GM04503 (cell line): ENCODE measurements at places on chromosomes 5 and 9.

GRCh38 chr5:68282001-68282400 lies 66.4 kb downstream of the PIK3R1 start:
- no peak for DNase-seq

GRCh38 chr9:119365291-119366027 lies 3.8 kb downstream of the BRINP1 start:
- DNase-seq, result no peak

GRCh38 chr5:66864240-66864884 lies 268.2 kb downstream of the MAST4 start:
- DNase-seq, result no peak

- DNase-seq, result no peak
Measured at GRCh38 chr5:55699041-55699688, 13.0 kb downstream of the SLC38A9 start.

- no peak for DNase-seq
Measured at GRCh38 chr5:7629561-7629960, 221.4 kb downstream of the CFAP90 start.

DNA sequence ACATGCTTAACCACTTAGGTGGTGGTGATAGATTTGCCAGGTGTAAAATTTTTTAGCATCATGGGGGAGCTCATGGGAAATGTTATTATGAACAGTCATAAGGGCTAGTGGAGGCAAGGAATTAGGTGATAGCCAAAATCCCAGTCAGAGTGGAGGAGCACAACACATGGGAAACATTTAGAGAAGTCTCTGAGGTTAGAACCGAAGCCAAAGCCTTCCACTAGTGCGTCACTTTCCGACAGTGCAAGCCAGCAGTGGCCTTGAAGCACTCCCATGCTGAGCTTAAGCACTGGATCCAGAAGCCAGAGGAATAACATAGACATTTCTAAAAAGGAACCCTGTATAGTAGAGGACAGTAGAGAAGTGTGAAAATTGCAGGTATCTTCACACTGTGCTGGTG lies 101.5 kb upstream of the SNX2 start:
- peak; percentile 37 for DNase-seq

DNA sequence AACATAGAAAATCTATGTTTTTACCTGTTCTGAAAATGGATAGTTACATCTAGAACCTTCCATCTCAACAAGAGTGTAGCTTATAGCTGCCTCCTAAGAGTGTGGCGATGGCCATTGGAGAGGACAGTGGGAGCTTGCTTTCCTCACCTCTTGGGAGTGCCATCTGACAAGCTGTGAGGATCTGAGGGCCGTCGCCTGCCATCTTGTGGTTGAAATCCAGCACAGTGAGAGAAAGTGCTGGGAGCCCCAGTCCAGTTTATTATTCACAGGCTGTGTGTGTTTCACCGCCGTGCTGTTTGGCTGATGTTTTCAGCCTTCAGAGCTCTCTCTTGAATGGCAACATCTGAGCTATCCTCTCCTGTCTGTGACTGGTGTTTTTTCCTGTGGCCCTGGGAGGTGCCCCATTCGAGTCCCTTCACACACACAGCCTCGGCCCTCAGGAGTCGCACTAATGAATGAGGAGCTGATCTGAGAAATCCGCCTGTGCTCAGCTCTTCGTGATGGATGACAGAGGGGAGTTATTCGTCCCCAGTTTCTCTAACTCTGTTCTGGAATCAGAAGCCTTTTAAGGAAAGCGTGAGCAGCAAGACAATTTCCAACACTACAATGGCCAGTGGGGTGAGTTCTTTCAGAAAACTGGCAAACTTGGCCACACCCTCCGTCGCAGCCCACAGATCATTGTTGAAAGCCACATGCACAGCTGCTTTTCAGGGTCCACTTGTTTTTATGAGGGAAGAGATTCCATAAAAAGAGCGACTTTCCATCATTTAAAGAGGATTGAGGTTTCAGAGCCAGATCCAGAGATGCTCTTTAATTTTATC lies 170.3 kb downstream of the PDZD2 start:
- peak; percentile 30 for DNase-seq

DNA sequence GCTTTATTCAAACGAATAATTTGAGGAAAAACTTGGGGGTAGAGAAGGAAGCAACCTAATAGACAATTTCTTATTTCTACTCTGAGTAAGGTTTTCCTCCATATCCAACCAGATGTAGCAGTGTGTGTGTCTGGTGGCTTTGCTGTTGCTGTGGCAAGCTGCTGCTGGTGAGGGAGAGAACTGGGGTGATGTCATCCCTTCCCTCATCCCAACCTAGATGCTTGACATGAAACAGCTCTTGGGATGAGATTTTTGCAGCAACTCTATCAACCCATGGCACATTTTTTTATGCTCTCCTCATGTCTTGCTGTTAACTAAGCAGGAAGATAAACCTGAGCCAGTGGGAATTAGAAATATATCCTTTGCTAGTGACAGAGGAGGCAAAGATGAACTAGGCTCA lies 135.8 kb downstream of the PCSK1 start:
- DNase-seq, result peak; percentile 87

DNA sequence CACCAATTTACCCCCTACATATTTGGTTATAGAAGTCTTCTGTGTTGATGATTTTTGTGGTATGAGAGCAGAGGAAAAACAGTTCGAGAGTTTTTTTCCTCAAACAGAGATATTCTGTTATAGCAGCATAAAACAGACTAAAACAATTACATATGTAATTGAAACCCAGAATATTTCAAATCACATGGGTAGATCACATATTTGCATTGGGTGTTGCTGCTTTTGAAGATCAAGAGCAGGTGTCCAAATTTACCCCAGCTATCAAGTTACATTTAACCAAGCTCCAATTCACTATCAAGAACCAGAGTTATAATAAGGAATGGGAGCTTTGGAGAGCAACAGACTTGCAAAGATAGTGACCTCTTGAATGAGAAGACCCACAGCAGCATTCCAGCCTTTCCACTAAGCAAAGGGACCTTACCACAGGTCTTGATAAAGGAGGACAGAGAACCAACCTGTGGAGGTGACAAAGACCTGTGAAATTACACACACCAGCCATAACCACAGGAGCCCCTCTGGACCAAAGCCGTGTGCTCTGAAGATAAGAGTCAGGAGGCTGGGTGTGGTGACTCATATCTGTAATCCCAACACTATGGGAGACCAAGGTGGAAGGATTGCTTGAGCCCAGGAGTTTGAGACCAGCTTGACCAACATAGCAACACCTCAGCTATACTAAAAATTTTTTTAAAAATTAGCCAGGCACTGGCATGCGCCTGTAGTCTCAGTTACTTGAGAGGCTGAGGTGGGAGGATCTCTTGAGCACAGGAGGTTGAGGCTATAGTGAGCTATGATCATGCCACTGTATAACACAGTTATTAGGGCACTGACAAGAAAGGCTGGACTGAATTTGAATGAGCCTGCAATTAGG lies 4.0 kb upstream of the CCL28 start:
- DNase-seq, result no peak

DNA sequence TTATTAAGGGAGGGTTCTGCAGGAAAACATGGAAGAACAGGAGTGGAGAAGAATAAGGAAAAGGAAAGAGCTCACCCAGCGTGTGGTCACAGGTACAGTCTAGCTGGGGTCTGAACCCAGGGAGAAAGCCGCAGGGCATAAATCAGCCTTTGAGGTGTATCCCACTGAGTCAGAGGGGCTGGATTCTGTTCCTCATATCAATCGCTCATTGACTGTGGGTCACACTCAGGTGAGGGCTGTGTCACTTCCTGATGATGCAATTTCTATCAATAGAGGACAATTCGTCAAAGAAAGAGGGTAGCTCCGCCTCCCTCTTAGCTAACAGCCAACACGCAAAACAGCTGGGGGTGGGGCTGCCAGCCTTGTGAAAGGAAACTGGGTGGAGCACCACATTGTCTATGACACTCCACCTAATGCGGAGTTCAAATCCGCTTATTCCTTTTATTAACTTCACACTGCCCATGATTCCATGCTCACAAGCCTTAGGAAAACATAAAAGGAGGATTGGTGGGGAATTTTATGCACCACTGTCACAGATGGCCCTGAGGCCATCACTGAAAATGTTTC lies 176.2 kb downstream of the ICE1 start:
- no peak for DNase-seq
